ENCODE measurements at places on chromosomes 12 and 14.

DNA sequence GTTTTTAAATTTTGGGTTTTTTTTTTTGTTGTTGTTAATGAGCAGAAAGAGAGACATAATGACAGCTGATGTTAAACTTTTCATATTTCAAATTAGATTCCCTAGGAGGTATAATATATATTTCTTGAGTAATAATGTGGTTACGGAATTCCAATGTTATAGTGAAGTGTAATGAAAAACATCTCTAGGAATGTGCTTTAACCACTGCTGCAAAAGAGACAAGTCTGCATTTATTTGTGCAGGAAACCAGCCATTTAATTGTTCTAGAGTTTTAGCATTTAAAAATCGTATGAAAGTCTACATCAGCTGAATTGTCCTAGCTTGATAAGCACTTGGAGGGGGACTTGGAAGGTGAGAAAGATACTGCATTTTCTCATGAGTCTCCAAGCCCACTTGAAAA is 14.3 kb downstream of the SERPINA10 start:
- no peak for DNase-seq

GRCh38 chr12:2198005-2198501 is 145.3 kb downstream of the CACNA1C start:
- DNase-seq: no peak

- no peak for DNase-seq
Measured at GRCh38 chr12:26452511-26452910, 257.1 kb downstream of the SSPN start.

- DNase-seq: no peak
Measured at GRCh38 chr12:54415221-54415929, 3.7 kb downstream of the ITGA5 start.

GRCh38 chr12:102167821-102168604 is 29.6 kb downstream of the PMCH start:
- DNase-seq: no peak

GRCh38 chr12:32894566-32894965 is 2.0 kb downstream of the PKP2 start:
- DNase-seq: no peak
